Right cardiac atrium (tissue), 5 donors: ENCODE measurements at places on chromosomes 13 and 19. TPM values are rescaled to one million over a fixed set of nuclear protein-coding genes. Genes with fewer than 3 reads are reported as not detected.
A peak's percentile ranks its signal among the peaks of the same experiment; 100 is the strongest.

- DNase-seq, result no peak
These were observed 3.1 kb upstream of the TMEM86B start for GRCh38 chr19:55231391-55232285.

DNA sequence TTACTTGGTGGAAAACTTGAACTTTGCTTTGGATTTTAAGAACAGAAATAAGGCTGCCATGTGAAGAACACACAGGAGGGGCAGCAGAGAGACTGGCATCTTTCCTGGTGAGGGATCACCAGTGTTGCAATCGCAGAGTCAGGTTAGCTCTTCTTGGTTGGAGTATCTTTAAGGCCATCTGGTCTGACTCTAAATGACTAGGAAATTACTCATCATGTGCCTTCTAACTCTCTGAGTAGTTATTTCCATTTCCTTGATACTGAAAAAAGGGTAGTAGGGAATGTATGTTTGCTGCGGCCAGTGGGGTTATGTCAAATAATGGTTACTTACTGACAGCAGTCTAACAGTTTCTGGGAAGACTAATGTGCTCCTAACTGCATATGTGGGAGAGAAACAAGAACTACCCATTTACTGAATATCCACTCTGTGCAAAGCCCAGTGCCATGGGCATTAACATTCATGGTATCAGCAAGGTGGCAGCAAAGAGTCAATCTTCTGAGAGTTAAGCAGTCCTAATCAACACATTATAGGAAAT, 122.1 kb downstream of the COG6 start:
- no peak for DNase-seq

DNA sequence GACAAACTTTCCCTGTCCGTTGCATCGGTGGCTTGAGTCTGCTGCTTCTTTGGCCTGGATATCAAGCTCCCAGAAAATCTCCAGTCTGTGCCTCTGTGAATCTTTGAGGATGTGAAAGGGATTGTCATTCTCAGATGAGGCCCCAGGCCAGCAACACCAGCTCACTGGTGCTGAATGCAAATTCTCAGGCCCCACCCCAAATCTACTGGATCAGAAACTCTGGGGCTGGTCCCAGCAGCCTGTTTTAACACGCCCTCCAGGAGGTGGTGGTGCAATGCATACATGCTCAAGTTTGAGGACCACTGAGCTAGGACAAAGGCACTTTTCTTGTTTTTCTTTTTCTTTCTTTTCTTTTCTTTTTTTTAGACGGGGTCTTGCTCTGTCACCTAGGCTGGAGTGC, 23.6 kb downstream of the TNFSF11 start:
- no peak for DNase-seq

GRCh38 chr19:53172889-53173288, 14.0 kb upstream of the ZNF347 start:
- DNase-seq, result no peak

GRCh38 chr13:80140685-80141084, 200.2 kb downstream of the SPRY2 start:
- DNase-seq, result no peak

DNA sequence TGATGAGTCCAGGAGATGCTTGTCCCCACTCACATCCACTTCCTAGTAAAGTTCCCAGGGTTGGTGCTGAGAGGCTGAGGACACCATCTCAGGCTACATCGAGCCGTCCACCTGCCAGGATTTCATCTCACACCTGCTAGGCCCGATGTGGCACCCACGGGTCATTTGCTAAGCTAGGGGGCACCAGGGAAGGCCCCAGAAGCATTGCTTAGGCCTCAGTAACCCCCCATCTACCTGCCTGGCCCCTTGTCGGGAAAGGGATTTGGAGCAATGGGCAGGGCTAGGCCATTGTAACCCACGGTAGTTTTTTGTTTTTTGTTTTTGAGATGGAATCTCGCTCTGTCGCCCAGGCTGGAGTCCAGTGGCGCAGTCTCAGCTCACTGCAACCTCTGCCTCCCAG, 51.8 kb downstream of the F2RL3 start:
- no peak for DNase-seq

The DBP gene
- total RNA-seq, result 16.3 TPM

DNA sequence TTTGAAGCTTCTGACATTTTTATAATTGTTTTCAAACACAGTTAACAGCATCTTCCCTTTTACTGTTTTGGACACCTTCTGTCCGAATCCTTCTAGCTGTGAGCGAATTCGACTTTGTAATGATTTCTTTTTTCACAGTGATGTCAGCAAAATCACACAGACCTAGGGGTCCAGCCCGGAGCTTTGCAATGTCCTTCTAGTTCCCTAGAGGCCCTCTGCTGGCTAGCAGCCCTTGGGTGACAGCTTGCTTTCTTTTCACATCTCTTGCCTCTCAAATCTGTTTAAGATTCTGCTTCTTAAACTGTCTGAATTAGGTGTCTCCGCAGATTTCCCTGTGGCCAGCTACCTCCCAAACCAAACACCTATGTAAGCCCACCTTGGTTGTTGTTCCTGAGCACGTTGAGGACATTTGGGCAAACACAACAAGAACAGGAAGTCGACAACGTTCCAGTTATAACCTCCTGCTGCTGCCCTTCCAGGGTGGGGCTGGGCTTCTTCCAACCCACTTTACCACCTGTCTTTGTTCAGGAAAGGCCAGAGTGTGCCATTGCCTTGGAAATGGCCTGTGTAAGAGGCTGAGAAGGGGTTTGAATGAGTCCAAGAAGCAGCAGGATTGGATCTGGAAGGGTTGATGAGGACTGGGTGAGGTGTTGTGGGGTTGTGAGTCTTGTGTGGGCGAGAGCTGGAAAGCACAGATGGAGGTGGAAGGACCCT, 123.1 kb downstream of the ATP8A2 start:
- no peak for DNase-seq

DNA sequence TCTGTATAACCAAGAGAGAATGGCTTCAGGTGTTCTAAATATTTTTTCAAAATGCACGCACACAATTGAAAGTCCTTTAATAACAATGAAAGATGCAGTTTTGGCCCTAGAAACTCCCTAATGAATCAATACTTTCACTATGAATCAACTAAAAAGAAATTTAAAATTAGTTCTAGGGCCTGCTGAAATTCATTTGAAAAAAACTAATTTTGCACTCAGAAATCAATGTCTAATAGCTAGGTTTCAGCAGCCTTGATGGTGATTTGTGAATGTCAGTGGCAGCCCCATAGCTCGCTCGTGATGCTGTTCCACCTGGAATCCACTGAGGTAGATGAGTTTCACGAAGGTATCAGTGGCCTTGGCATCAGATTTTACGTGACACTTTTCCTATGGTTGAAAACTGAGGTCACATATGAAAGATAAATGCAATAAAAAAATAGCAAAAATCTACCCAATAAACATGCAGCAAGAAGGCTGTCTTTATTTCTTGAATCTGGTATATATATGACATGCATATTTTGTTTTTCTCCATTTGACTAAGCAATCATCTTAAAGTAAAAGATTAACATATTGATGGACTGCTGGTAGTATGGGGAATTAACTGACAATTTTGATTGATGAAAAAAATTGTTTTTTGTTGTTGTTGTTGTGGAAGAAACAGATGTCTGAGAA, 141.0 kb downstream of the AKAP11 start:
- DNase-seq, result no peak

DNA sequence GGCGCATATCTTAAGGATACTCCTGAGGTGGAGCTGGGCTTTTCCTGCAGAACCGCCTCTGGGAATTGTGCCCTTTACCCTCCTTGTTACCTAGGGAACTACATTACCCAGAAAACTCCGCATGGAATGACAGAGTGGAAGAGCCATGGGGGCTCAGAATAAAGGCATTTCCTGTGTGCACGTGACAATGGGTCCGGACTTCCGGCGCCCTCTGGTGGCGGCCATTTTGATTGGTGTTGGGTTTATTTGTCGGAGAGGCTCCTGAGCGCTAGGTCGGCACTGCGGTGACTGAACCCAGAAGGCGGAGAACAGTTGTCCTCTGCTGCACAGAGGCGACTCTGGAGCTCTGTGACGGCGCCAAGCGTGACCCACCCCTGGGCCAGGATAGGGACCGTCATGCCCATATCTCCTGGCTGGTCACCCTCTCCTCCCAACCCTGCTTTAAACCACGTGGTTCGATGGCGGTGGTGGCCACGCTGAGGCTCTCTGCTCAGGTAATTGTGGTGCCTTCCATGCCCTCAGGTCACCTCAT, at the start of gene ZNF587B:
TSS of gene ZNF587B (plus strand) at position 229 of the 532 bp plus-strand sequence. CDS start at position 459, 230 bp downstream.
- DNase-seq, result peak; percentile 93

DNA sequence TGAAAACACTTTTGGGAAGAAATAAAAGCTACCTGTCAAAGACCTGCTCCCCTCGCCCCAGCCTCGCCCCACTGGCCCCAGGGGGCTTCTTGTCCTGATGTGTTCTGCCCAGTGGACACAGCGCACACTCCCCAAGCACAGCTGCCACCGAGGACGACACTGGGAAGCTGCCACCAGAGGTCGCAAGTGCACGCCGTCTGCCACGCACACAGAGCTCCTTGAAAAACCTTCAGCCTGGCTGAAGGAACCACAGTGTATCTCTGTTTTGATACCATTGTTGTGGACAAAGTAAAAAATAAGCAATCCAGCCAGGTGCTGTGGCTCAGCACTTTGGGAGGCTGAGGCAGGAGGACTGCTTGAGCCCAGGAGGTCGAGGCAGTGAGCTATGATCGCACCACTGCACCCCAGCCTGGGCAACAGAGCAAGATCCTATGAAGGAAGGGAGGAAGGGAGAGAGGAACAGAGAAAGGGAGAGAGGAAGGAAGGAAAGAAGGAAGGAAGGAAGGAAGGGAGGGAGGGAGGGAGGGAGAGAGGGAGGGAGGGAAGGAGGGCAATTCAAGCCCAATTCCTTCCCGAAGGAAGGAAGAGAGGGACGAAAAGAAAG, 57.3 kb downstream of the CEBPG start:
- DNase-seq, result peak; percentile 86

The CEACAM3 gene
- 0.29 TPM for total RNA-seq

- no peak for DNase-seq
These were observed at the start of gene GPR18 for GRCh38 chr13:99258210-99258860. Gene GPR18 (minus strand): TSS chr13:99258379. CDS start chr13:99255872, 2,507 bp downstream.

GRCh38 chr13:39864221-39864620, 208.8 kb downstream of the COG6 start:
- DNase-seq, result no peak

- no peak for DNase-seq
These were observed 39.3 kb upstream of the IGFL1 start for GRCh38 chr19:46189971-46190888.

The IGFL3 gene
- total RNA-seq, result not detected

DNA sequence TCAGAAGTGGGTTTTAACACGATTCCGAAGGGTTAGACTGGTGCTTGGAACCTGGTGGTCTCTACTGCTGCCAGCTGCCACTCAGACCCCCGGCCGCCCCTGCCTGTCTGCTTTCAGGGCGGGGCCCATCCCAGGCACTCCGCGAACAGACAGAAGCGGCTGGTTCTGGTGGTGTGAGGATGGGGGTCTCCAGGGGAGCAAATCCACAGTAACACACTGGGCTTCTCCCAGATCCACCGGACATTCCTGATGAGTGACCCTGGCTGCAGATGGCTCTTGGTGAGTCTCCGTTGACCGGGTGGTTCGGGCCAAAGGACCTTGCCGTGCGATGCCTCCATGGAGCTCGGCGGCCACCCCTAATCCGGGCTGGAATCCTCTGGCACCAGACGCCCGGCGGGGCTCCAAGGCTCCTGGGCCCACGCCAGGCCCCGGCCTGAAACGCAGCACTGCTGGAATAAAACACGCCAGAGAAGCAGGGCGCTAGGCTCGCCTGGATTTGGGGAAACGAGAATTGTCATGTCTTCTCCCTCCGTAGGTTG, 2.1 kb upstream of the PTBP1 start:
- DNase-seq, result peak; percentile 71

DNA sequence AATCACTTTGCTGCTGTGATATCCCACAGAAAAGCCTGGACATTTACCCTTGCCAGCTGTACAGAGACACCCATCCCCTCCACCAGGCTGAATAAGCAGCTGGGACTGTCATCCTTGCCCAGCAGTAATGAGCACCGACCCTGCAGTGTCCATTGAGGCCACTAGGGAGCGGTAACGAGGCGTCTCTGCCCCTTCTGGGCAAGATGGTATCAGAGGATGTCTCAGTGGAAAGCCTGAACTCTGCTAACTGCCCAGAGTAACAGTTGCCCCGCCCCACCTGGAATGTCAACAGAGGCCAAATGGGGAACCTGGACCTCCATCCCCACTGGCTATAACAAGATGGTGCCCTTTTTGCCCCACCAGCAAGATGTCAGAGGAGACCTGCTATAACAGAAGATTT, 22.8 kb upstream of the CEACAM20 start:
- DNase-seq, result peak; percentile 52

DNA sequence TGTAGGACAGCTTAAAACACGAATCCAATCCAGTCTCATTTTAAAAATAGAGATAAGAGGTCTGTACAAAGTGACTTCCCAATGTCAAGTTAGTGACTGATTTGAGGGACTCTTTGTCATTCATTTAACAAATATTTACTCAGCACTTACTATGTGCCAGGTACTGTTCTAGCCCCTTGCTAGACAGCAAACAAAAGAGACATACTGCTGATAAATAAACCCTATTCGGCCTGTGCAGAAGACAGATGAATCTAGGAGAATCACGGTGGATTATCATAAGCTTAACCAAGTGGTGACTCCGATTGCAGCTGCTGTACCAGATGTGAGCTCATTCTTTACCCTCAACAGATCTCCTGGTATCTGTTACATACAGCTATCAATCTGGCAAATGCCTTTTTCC, 6.4 kb upstream of the ELF1 start:
- no peak for DNase-seq

DNA sequence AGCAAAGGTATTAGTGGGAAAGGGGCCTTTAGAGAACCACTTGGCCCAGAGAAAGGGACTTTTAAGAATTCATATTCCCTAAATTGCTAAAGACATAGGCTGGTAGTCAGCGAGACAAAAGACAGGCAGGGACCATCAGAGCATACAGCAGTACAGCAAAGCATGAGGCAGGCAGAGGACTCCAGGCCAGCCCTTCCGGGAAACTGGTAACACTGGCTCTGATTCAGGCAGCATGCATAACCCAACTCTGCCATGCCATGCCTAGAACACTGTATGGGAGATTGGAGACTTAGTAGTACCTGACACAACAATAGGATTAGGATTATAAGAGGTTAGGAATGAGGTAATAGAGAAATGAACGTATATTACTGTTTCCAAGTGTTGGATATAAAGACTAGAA, 34.9 kb downstream of the CAB39L start:
- no peak for DNase-seq

DNA sequence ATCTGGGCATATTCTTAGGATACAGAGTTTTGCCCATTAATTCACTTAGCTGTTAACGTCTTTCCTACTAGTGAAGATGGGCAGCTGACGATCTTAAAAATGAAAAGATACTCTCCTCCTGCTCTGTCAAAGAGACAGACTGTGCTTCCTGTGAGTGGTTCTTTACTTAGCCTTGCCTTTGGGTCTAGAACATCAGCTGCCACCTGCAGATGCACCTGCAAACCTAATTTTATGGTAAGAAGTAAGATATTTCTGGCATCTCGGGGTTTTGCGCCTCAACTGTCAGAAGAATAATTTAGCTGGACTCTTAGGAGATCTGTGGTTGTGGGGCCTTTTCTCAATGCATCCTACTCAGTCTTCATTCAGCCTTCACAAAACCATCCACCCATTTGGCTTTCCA, 36.2 kb downstream of the TRPC4 start:
- no peak for DNase-seq

GRCh38 chr13:30730526-30730925, 4.8 kb upstream of the ALOX5AP start:
- DNase-seq, result no peak

The ADGRE3 gene
- total RNA-seq, result not detected

- no peak for DNase-seq
These were observed 25.3 kb downstream of the RAP2A start for GRCh38 chr13:97459215-97459777.
